AG08396 (cell line): ENCODE measurements at places on chromosomes 4 and X.

- no peak for DNase-seq
Observed at GRCh38 chr4:74845834-74846233, 51.5 kb upstream of the BTC start.

GRCh38 chr4:107561481-107561880 is 158.6 kb downstream of the PAPSS1 start:
- DNase-seq, result no peak

GRCh38 chrX:103431316-103431715 is 55.0 kb downstream of the BEX3 start:
- no peak for DNase-seq

DNA sequence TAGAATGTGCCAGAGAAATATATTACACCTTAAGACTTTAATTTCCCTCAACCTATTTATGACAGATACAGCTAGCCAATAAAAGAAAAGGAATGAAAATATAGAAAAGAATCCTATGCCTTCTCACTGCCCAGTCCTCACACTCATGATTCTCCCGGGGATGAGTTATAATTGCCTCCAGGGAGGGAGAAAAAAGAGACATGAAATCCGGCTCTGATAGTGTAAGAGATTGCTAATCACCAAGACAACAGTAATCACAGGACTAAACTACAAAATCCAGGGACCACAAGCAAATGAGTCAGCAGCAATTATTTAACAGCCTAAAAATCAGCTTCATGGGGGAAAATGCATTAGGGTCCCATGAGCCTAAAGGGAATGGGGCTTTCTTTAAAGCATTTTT is 95.9 kb upstream of the DUSP21 start:
- DNase-seq, result no peak

GRCh38 chr4:139153411-139154133 is 23.4 kb downstream of the ELF2 start:
- DNase-seq, result no peak

DNA sequence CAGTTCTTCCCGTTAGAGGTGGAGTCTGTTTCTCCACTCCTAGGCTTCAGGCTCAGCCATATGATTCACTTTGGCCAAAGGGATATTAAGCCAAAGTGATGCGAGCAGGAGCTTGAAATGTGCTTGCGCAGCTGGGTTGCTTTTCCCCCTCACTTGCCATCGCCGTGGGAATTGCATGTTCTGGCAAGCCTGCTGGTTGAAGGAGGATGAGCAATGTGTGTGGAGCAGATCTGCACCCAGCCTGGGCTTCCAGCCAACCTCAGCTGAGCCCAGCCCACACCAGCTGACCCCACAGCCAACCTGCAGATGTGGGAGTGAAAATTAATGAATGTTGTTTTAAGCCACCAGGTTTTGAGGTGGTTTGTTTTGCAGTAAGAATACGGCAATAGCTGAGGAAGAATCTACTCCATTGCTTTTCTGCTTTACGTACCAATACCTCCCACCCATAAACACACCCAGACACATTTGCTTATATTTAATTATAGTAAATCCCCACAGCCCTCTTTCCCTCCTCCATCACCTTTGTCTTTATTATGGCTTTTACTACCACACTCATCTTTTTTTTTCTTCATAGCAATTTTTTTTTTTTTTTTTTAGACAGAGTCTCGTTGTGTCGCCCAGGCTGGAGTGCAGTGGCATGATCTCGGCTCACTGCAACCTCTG is 132.8 kb upstream of the FUNDC1 start:
- DNase-seq, result peak; percentile 70

DNA sequence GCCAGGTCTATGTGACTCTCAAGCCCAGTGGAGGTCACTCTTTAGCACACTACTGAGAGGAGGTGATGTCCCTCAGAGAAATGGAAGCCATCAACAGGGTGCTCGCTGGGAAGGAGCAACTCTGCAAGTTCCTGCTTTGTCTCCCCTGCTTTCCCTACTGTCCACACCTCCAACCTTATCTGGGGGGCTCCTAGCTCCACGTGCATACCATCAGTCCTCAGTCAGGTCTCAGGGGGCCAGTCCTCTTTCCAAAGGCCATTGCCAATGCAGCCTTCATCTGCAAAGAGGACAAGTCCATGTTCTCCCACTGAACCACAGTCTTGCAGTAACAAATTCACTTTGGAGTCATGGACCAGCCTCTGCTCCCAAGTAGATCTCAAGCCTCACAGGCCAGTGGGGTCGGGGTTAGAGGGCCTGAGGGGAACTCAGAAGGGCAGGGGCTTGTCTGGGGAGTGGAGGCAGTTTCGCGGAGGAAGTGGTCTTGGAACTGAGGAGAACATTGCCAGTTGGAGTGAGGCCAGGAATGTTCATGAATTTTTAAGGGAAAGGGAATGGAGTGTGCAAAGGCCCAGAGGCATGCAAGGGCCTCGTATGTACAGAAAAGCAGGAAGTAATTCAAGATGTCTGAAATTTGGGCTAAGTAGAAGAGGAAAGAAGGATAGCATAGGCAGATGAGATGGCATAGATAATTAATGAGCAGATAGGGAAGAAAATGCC is 8.9 kb downstream of the RTL5 start:
- DNase-seq, result no peak

- no peak for DNase-seq
Observed at GRCh38 chrX:118751950-118752783, 24.8 kb downstream of the IL13RA1 start.

GRCh38 chrX:116282751-116283150 is 112.2 kb downstream of the AGTR2 start:
- no peak for DNase-seq

DNA sequence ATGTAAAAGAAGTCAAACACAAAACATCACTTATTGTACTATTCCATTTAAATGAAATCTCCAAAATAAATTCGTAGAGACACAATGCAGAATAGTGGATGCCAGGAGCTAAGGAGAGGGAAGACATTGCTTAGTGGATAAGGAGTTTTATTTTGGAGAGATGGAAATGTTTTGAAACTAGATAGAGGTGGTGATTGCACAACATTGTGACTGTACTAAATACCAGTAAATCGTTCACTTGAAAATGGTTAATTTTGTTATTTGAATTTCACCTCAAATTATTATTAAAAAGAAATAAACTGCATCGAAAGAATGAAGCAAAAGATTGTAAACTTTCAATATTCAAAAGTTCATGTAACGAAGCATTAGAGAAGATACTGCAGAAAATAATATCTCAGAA is 9.7 kb upstream of the ACSL4 start:
- no peak for DNase-seq

- DNase-seq, result no peak
Observed at GRCh38 chr4:158964728-158965124, 138.2 kb upstream of the RAPGEF2 start.

DNA sequence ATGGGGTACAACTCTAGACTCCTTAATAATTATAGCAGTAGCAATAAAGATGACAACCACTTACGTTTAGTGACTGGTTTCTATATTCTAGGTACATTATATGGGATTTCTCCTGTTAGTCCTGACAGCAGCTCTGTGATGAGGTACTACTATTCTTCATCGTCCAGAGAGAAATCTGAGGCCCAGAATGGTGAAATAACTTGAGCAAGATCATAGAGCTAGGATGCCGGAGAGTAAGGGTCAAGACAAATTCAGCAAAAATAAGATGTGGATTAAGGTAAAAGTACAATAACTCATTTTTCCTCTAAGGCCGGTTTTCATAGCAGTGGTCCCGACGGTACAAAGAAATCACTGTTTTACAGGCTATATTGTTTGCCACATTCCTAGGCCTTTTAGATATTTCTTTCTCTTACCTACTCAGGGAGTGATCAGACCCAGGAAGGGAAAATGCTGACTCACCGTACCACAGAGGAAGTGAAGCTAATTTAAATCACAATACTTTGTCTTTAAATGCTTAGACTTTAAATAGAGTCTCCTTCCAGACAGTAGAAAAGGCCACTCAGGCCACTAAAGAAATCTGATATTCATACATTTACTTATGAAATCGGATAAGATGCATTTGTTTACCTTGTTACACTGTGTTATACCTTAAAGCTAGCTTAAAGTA is 2023.0 kb upstream of the AGA start:
- DNase-seq, result no peak

DNA sequence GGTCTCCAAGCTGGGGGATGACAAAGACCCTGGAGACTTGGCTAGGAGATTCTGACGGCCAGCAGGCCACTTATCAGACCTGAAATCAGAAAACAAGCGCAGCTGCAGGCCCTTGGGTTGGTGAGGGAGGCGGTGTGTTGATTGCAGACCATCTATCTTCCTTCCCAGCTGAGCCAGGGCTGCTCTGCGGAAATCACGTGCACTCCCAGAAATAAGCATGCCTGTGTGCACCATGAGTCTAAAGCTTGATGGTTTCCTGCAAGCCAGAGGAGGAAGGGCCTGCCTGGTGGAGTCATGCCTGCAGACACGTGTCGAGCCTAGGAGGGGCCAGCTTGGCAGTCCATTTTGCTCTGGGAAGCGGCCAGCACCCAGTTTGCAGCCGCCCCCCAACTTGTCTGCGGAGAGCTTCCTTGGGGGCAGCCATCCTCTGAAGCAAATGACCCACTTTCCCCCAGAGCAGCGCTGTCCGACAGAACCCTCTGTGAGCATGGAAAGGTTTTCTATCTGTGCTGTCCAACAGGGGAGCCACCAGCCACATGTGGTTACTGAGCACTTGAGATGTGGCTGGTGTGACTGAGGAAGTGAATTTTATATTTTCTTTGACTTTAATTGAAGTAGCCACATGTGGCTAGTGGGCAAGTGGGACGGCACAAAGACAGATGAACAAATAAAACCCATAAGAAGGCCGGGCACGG is 175.7 kb upstream of the BCOR start:
- DNase-seq, result peak; percentile 44

GRCh38 chr4:139740531-139741041 is 75.0 kb downstream of the MGST2 start:
- peak; percentile 76 for DNase-seq

- DNase-seq, result no peak
Observed at GRCh38 chr4:22978656-22979055, 285.9 kb downstream of the GBA3 start.

DNA sequence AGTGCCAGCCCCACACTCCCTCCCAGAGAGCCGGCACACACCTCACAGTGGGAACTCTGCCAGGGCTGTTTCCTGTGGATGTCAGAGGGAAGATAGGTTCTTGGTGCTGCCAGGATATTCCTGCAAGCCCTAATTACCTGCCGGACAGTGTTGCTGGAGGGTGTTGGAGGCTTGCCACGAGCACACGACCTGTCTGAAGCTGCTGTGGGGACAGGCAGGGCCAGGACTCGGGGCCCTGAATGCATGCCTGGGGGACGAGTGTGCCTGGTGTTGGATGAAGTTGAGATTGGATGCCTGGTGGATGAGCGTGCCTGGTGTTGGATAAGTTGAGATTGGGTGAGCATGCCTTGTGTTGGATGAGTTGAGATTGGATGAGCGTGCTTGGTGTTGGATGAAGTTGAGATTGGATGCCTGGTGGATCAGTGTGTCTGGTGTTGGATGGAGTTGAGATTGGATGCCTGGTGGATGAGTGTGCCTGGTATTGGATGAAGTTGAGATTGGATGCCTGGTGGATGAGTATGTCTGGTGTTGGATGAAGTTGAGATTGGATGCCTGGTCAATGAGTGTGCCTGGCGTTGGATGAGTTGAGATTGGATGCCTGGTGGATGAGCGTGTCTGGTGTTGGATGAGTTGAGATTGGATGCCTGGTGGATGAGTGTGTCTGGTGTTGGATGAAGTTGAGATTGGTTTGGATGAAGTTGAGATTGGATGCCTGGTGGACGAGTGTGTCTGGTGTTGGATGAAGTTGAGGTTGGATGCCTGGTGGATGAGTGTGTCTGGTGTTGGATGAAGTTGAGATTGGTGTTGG is 23.2 kb upstream of the UVSSA start:
- DNase-seq, result peak; percentile 69

DNA sequence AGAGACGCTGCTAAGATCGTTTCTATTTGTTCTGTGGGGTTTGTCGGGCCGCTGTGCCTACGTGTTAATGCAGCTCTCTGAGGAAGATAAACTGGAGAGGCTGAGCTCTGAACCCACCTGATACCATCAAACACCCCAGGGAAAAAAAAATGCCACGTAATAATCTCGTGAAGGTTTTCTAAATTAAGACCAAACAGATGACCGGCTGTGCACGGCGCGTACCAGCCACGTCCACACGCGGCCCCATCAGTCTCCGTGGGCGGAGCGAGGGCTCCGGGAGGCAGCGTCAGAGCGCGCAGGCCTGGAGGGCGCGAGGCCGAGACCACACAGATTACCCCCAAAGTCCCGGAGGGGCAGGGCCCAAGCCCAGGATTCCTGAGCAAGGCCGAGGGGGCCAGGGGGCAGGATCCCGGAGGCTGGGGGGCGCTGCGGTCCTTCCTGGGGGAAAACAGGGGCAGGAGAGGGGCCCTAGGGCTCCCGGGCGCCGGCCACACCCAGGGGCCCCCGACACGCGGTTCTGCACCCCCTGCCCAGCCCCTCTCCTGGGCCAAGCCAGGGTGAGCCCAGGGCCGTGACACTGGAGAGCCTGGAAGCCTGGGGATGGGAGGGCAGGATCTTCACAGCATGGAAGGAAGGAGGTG is 91.9 kb downstream of the FAM53A start:
- DNase-seq, result no peak

GRCh38 chr4:105902550-105903262 is 7.4 kb downstream of the NPNT start:
- DNase-seq, result no peak

GRCh38 chrX:103488332-103488731 is 31.0 kb downstream of the RAB40A start:
- DNase-seq, result peak; percentile 41

- no peak for DNase-seq
Observed at GRCh38 chr4:168264903-168265302, 53.6 kb downstream of the DDX60 start.

- no peak for DNase-seq
Observed at GRCh38 chr4:111986095-111986494, 159.2 kb upstream of the FAM241A start.

- DNase-seq, result no peak
Observed at GRCh38 chrX:149272690-149273463, 232.2 kb downstream of the IDS start.

- DNase-seq, result no peak
Observed at GRCh38 chrX:149491812-149492211, 13.3 kb downstream of the IDS start.

- no peak for DNase-seq
Observed at GRCh38 chr4:183971929-183972490, 66.9 kb downstream of the STOX2 start.

GRCh38 chr4:85446141-85446861 is 28.6 kb upstream of the ARHGAP24 start:
- DNase-seq, result no peak

DNA sequence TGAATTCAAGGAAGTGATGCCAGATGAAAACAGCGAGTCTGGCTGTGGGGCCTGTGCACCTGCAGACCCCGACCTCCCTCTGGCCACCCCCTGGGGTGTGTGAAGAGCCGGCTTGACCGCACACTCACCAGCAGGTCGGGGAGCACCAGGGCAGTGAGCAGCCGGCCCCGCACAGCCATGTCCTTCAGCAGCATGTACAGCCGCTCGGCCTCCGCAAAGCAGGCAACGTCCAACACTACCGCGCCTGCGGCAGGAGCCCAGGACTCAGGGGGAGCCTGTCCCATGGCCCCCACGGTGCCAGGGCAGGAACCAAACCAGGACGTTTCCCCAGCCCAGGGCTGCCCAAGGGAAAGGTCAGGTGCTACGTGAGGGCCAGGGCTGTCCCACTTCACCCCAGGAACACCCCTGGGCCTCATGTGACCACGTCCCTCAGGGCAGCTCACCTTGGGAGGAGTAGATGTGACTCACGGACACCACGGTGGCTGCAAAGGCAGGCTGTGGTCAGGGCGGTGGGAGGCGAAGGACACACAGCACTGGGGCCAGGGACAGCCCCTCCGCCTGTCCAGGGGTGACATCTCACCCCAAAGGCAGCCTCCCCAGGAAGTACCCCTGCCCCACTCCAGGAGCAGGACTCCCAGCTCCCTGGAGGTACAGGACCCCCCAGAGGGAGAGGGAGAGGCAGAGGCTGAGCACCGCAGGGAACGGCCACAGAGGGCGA is 8.2 kb downstream of the DGKQ start:
- no peak for DNase-seq

- DNase-seq, result no peak
Observed at GRCh38 chr4:1770791-1771231, 22.3 kb upstream of the FGFR3 start.
